Activated CD4-positive, alpha-beta T cell treated with anti-CD3 and anti-CD28 coated beads, Interleukin-2, amount 10 ng/mL, durations not matched to agents 24 days and 14 days (primary cell): ENCODE measurements at places on chromosomes 3 and 15. TPM values are rescaled to one million over a fixed set of nuclear protein-coding genes. Genes with fewer than 3 reads are reported as not detected.

The PRR20G gene
- not detected in 2 replicates for total RNA-seq

The HRG gene
- not detected in 2 replicates for total RNA-seq

DNA sequence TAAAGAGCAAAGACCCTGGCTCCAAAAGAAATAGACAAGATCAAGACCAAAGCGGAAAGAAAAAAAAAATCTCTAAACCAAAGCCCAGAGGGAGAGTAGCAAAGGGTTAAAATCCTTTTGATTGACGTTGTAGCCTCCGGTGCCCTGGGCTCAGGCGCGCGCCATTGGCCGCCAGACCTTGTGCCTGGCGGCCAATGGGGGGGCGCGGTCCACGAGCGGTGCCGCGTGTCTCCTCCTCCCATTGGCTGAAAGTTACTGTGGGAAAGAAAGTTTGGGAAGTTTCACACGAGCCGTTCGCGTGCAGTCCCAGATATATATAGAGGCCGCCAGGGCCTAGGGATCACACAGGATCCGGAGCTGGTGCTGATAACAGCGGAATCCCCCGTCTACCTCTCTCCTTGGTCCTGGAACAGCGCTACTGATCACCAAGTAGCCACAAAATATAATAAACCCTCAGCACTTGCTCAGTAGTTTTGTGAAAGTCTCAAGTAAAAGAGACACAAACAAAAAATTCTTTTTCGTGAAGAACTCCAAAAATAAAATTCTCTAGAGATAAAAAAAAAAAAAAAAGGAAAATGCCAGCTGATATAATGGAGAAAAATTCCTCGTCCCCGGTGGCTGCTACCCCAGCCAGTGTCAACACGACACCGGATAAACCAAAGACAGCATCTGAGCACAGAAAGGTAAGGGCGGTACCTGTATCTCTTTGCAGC, at the start of gene HES1:
Gene HES1, plus strand, starts transcription at position 343 of the 713 bp plus-strand sequence. Its CDS starts 233 bp downstream, at position 576.
- peak; percentile 84 for DNase-seq

- DNase-seq = no peak
Observed at GRCh38 chr3:40336511-40337135, 27.1 kb downstream of the EIF1B start.

The KLF15 gene
- 0.19 and 0.28 TPM in 2 replicates for total RNA-seq

- DNase-seq = no peak
Observed at GRCh38 chr3:137204409-137204808, 246.6 kb downstream of the IL20RB start.

- no peak for DNase-seq
Observed at GRCh38 chr15:70202756-70203155, 105.0 kb upstream of the TLE3 start.

GRCh38 chr15:31157644-31158069, 56.1 kb upstream of the TRPM1 start:
- DNase-seq = no peak

The IMPG2 gene
- total RNA-seq = 0.02 and 0.05 TPM in 2 replicates

GRCh38 chr3:32082721-32083120, 23.7 kb upstream of the GPD1L start:
- no peak for DNase-seq

The NRG4 gene
- total RNA-seq = not detected in 2 replicates

The MGLL gene
- 2.3 and 3.6 TPM in 2 replicates for total RNA-seq

DNA sequence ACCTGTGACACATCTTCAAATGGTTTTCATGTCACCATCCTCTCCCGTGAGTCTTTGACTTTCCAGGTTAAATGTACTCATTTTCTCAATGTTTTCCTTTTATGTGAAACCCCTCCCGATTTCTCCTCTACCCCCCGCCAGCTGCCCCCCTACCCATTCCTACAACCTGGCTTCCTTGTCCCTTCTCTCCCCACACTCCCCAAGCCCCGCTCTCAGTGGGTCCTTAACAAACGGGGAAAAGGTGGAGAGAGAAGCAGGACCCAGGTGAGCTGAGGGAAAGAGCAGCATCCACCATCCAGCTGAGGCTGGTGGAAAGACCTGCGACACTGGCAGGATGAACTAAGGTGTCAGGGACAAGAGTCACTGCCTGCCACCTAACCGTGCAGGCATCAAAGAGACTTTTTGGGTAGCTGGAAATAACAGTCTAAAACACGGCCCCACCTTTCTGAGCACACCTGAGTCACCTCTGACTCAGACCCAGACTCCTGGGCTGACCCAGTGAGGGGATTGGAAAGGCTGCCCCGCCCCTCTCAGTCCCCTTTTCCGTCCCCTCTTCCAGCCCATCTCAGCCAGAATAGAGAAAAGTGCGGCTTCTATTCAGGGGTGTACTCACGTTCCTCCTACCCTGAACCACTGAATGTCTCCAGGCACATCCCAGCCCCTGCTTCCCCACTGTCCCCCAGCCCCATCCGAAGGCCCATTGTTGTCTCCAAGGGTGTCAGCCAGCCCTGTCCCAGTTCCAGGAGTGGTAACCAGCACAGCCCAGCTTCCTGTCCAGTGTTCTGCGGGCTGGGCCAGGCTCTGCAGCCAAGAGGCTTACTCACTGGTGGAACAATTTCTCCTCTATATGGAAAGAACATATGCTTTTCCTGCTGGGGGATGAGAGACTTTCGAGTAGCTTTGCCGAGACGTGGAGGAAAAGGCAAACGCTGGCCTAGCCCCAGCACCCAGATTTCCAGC, 20.4 kb downstream of the ISG20 start:
- DNase-seq = no peak

- DNase-seq = peak; percentile 64
Observed at GRCh38 chr3:10417847-10418246, 87.5 kb downstream of the ATP2B2 start.

DNA sequence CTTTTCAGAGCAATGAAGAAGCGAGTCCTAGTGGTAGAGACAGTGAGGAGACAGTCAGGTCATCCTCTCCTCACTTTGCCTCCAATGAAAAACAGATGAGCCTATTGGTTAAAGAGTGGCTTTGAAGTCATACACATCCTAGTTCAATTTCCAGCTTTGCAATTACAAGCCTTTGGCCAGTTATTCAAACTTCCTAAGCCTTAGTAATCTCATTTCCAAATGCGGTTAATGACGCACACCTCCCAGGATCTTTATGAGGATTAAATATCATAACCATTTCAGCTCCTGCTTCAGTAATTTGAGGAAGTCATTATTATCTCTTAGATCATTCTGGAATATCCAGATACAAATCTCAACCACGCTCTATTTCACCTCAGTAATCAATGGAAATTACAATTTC, 10.0 kb upstream of the ST6GAL1 start:
- no peak for DNase-seq

DNA sequence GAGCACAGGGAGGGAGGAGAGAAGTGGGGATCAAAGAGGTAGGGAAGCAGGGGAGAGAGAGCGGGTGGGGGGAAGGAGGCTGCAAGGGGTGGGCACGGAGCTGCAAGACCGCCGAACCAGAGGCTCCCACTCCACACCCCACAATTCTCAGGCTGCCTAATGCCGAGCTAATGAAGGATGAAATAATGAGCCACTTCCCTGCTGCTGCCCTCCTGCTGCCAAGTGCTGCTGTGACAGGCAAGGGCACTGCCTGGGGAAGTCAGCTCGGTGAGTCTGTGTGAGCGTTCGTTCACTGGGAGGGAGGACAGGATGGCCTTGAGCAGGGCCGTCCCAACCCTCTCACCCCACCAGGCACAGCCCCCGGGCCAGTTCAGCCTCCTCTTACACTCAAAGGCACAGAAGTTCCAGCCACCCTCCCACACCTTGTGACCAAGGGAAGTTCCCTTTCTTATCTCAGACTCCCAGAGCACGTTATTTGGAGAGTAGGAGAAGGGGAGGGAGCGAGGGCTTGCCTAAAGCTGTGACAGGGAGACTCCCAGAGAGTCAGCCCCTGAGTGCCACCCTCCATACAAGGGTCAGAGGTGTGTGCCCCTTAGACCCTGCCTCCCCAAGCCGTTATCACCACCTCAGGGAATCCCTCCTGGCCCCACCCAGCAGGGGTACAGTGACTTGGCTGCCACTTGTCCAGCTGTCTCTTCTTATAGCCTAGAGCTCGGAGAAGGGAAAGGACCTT, 12.4 kb downstream of the GLYCTK start:
- no peak for DNase-seq

GRCh38 chr3:172070269-172070668, 30.9 kb downstream of the FNDC3B start:
- DNase-seq = no peak

GRCh38 chr3:27927882-27928281, 205.8 kb upstream of the EOMES start:
- DNase-seq = no peak

The HIGD2B gene
- not detected in 2 replicates for total RNA-seq

The CHRM5 gene
- not detected in 2 replicates for total RNA-seq

DNA sequence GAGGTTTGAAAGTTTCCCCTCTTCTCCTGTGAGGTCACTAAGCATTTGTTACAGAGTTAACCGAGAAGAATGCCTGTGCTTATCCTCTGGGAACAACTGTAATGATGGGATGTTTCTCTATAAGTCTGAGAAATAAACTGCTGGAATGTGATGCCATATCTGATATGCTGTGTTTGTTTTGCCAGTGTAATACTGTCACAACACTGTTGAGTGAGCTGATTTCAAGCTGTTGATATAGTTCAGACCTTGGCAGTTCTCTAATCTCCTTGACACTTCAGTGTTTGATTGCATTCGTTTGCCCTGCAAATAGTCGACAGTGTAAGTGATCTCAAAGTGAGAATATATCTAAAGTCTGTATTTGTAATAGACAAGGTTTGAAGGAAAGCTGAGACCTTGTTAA, 73.3 kb downstream of the PTPRG start:
- DNase-seq = no peak

- DNase-seq = no peak
Observed at GRCh38 chr15:90343302-90343790, 8.7 kb upstream of the ZNF774 start.

DNA sequence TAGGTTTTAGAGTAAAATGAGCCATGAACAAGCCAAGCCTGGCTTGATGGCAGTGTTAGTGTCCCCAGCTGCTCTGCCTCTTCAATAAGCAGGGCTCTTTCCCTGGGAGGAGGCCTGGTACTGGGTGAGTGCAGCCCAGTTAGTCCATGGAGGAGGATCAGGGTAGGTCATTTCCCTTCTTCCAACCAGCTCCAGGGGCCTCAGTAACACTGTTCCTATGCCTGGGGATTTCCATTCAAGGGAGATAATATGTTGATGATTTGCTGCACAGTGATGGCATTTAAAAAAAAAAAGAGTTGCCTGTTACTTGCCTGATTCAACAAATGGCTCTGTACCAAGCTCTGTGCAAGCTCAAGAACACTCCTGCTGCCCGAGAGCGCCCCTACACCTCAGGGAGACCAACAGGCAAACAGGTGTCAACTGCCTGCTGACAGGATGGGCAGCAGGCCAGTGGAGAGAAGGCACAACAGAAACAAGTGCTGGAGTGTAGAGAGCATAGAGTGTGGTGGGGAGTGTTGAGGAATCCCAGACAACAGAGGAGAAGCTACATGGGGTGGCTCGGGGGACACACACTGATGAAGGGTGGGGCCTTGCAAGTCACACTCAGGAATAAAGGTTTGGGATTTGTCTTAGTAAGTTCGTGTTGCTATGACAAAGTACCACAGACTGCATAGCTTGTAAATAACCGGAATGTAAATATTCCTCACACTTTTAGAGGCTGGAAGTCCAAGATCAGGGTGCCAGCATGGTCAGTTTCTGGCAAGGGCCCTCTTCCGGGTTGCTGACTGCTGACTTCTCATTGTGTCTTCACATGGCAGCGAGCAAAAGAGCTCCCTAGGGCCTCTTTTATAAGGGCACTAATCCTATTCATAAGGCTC, 78.6 kb upstream of the PXYLP1 start:
- DNase-seq = no peak

The ARMC8 gene
- total RNA-seq = 46.0 and 48.1 TPM in 2 replicates

The C2CD4A gene
- 0.05 and 0.24 TPM in 2 replicates for total RNA-seq

The RPL29 gene
- 1,714 and 1,721 TPM in 2 replicates for total RNA-seq

- DNase-seq = no peak
Observed at GRCh38 chr3:147369231-147369630, 37.1 kb downstream of the ZIC4 start.

The TM4SF1 gene
- 0.26 and 0.28 TPM in 2 replicates for total RNA-seq

The LRRIQ4 gene
- total RNA-seq = 0.09 and 0.21 TPM in 2 replicates
